ENCODE measurements at places on chromosomes 16 and 17. TPM values are rescaled to one million over a fixed set of nuclear protein-coding genes. Genes with fewer than 3 reads are reported as not detected.

GRCh38 chr17:44546671-44547606 is 10.3 kb upstream of the FZD2 start:
- ATAC-seq: no peak

DNA sequence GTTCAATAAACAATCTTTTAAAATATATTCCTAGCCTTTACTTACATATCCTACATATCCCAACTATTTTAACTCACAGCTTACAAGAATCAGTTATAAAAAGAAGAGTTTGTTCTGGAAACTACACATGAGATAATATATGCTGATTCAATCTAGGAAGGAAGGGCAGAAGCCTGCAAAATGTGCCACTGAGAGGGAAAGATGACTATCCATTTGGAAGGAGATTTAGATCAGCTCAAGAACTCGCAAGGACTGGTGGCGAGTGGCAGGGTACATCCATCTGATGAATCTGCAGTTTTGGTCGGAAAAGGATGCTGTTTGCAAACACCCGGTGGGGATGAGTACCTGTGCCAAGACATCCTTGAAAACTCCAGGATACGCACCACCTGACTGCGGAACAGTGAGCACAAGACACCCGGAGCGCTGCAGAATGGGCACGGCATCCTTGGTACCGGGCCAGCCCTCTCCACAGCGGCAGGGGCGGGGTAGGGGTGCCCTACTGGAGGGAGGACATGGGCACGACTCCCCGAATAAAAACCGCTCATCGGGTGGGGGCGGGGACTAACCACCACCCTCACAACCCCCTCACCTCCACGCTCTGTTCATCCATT is 723 bp downstream of the TRIM37 start:
- ATAC-seq: peak; percentile 53

DNA sequence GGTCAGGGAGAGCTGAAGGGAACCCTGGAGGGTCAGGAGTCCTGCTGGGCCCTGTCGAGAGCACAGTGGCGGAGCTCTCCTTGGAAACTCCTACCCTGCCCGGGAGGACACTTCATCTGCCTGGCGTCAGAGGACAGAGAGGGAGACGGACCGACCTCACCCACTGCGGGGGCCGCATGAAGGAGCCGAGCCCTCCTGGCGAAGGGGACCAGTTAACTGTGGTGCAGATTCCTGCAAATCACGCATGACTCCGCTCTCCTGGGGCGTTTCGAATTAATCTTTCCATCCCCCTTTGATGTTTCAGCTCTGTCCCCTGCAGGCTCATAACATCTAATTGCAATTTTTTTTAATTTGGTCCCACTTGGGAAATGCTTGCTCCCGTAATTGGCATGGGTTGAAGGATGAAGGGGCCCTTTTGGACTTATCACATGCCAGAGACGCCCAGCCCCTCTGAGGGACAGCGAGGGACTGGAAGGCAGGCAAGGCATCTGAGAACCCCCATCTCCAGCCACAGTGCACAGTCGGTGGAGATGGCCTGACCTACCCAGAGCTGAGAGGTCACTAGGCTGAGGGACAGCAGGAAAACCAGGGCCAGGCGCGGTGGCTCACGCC is 26.5 kb downstream of the RPH3AL start:
- ATAC-seq: no peak

DNA sequence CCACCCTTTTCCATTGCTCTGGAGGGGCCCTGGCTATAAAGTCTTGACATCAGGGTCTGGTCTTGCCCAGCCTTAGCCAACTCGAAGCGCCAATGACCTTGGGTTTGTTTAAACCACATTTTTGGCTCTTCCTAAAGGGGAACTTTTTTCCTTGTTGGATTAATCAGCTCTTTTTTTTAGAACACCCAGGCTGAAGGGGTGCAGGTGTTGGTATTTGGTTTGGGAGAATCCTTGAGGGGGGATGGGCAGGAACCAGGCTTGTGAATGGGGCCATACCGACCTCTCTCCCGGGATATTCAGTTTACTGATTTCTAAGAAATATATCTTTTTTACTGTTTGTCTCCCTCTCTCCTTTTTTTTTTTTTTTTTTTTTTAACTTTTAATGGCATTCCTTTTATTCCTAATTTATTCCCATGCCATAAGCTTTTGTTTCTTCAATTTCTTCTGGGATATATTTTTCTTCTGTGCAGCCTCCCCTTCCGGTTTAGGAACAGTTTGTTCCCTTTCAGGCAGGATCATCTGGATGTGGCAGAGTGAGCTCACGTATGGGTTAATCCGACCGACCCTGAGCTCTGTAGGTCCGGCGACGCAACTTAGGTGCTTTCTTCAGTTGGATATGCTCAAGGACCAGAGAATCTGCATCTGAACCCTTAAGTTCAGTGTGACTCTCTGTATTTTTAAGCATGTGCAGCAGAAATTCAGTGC is 129.5 kb downstream of the ABCC6 start:
- ATAC-seq: peak; percentile 34

DNA sequence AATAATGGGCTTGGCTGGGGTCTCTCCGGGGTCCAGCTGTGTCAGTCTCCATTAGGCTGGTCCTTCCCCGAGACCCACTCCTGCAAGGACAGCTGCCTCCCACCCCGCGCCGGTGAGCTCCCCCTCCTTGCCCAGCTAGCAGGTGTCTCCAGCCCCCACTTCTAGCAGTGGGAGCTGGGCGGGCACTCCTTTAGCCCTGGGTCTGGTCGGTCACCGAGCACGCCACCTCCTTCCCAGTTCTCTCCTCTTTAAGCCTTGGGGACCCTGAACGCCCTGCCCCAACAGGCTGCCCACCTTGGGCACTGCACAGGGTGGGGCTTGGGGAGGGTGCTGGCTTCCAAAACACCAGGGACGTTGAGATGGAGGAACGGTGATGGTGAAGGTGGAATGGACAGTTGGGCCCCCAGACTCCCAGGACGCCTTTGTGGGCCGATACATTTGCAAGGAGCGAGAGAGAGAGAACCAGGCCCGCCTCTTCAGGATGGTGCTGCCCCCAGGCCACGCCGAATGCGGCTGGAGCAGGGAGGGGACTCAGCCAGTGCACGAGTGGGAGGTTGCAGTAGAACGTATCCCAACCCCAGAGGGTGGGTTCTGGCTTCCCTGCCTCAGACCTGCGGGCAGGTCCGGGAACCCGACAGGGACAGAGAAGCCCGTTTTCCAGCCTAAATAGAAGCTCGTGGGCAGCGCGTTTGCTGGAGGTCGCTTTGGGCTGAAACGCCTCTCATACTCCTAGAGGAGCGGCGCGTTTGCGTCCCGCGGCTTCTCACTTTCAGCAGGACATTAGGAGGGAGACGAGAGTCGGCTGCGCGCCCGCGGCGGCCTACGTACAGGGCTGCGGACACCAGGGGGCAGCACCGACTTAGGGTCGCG is 10.7 kb downstream of the TBX2 start:
- no peak for ATAC-seq

- no peak for ATAC-seq
These were observed 83.0 kb upstream of the CDC42EP4 start for GRCh38 chr17:73394512-73395450.

GRCh38 chr16:81224824-81225223 is 13.7 kb upstream of the BCO1 start:
- no peak for ATAC-seq

DNA sequence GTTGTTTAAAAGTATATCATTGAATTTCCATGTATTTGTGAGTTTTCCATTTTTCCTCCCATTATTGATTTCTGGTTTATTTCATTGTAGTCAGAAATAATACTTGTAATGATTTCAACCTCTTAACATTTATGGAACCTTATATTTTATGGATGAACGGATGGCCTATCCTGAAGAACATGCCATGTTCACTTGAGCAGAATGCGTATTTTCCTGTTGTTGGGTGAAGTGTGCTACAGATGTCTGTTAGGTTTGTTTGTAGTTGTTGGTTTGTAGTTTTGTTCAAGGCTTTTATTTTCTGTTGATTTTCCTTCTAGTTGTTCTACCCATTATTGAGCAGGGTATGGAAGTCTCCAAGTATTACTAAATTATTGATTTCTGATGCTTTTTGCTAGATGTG is 107.2 kb upstream of the NACA2 start:
- no peak for ATAC-seq

DNA sequence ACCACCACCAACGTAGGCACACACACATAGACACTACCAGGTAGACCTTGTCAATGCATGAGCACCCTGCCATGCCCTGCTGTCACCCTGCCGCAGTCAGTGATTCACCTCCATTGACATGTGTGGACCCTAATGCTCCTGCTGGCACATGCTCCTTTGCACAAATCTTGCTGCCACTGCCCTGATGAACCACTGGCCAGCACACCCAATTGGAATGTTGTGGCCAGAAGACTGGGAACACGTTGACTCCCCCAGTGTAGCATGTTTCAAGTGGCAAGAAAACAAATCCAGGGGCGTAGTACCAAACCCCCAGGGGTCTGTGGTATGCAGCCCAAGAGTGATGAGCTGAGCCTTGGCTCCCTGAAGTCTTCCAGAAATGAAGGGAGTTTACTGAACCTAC is 486.4 kb upstream of the KIF2B start:
- no peak for ATAC-seq

AURKB gene
- total RNA-seq: 5.3 TPM

DNA sequence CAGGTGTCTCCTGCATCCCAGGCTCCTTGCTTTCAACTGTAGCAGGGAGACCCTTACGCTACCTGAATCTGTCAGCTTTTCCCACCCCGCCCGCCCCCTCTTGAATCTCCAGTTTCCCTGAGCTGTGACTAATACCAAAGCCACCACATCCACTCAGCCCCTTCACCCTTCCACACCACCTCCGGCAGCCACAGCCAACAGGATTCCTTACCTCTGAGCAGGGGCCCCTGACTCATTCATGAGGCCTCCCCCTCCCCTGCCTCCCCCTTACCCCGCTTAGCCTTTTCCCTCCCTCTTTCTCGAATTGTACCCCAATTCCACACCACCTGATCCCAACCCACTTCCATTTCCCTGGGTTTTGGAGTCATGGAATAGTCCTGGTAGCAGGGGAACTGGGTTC is 2.3 kb downstream of the STX1B start:
- ATAC-seq: no peak

DNA sequence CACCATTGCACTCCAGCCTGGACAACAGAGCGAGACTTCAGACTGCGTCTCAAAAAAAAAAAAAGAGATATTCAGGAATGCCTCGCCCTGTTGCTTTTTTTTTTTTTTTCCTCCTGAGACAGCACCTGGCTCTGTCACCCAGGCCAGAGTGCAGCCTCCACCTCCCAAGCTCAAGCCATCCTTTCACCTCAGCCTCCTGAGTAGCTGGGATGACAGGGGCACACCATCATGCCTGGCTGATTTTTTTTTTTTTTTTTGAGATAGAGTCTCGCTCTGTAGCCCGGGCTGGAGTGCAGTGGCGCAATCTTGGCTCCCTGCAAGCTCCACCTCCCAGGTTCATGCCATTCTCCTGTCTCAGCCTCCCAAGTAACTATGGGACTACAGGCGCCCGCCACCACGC is 8.0 kb downstream of the PHAF1 start:
- ATAC-seq: no peak

GRCh38 chr17:74831444-74832146 is 28.1 kb downstream of the GRIN2C start:
- ATAC-seq: no peak

- ATAC-seq: no peak
These were observed 13.1 kb downstream of the CCDC57 start for GRCh38 chr17:82199496-82199895.

DYNC1LI2 gene
- total RNA-seq: 226 TPM

CLEC18A gene
- 0.31 TPM for total RNA-seq

GRCh38 chr16:78392585-78393195 is 293.2 kb downstream of the WWOX start:
- peak; percentile 66 for ATAC-seq

GRCh38 chr17:16506188-16506587 is 14.2 kb upstream of the LRRC75A start:
- no peak for ATAC-seq

DNA sequence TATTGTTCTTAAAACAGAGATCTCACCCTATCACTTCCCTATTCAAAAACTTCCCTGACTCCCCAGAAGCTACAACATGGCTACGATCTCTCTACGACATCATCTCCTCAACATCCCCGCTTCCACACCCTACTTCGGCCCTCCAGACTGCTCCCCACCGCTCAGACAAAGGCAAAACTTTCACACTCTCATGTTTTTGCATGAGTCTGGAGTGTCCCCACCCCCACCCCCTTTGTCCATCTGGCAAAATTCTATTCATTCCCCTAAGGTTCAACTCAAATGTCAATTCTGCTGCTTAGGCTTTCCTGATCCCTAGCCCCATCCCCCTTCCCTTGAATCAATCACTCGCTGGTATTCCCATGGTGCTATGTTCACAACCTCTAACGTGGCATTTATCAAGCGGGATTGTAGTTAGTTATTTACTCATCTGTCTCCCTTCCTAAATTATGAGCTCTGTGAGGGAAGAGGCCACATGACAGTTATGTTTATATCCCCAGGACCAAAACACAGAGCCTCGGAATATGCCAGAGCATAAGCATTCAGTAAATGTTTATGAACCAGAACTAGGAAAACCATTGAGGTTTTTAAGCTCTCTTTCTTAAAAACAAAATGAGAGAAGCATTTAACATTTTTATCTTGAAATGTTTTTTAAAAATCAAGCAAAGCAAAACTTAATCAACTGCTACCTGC is 55.9 kb downstream of the STX8 start:
- ATAC-seq: no peak

DNA sequence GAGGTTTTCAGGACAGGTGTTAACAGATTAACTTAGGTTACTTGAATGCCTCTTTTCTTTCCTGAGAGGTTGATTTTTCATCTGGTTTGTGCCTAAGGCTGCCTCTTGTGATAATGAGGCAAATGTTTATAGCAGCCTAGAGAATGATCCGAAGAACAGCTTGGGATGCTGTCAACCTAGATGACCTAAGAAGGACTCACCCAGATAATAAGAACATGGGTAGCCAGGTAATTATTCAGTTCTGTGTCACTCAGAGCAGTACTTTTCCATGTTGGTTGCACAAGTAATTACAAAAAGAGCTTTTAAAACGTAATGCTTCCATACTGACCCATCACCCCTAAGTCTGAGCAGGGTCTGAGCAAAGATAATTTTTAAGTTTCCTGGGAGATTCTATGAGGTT is 60.3 kb downstream of the CHD9 start:
- ATAC-seq: no peak

DNA sequence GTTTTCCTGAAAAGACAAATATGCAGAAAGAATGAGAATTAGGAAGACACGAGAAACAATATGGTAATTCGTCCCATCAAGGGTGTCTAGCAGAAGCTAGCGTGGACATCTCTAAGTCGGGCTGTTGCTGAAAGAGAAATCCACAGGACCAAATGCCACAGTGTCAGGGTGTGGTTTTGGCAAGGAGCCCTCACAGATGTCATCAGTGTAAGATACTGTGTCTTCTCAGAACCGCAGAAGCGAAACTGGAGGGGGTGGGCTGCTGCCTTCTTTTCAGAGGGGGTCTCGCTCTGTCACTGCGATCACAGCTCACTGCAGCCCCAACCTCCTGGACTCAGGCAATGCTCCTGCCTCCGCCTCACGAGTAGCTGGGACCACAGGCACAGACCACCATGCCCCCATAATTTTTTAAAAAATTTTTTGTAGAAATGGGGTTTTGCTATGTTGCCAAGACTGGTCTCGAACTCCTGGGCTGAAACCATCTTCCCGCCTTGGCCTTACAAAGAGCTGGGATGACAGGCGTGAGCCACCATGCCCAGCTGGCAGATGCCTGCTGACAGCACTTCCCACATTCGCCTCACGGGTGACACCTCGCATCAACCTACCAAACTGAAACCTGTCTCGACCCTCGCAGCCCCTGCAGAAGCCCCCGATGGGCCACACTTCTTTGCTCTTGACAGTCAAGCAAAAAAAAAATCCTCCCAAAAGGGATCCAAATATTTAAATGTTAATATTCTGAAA is 26.2 kb downstream of the TRAP1 start:
- ATAC-seq: peak; percentile 14
